Fibroblast of skin of scalp (primary cell): ENCODE measurements at places on chromosomes 16 and 17.
A peak's percentile ranks its signal among the peaks of the same experiment; 100 is the strongest.

DNA sequence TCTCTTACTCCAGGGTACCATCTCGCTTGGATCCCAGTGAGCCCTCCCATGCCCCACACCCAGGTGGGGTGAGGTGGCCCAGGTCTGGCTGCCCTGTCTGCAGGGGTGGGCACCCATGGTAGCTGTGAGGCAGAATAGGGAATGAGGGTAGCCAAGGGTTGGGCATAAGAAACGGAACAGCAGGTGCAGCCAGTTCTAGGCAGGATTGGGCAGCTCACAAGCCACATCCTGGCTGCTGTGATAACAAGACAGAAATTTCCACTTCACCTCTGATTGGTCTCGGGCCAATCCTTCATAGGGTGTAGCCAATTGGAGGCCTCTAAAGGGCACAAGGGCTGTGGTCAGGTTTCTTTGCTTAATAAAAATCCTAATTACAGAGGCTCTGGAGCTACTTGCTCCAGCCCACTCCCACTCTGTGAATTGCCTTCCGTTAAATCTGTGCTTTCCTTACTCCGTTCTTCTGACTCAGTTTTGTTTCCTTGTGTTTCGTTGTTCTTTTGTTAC lies 1.5 kb upstream of the ARHGDIG start:
- peak; percentile 4 for DNase-seq

DNA sequence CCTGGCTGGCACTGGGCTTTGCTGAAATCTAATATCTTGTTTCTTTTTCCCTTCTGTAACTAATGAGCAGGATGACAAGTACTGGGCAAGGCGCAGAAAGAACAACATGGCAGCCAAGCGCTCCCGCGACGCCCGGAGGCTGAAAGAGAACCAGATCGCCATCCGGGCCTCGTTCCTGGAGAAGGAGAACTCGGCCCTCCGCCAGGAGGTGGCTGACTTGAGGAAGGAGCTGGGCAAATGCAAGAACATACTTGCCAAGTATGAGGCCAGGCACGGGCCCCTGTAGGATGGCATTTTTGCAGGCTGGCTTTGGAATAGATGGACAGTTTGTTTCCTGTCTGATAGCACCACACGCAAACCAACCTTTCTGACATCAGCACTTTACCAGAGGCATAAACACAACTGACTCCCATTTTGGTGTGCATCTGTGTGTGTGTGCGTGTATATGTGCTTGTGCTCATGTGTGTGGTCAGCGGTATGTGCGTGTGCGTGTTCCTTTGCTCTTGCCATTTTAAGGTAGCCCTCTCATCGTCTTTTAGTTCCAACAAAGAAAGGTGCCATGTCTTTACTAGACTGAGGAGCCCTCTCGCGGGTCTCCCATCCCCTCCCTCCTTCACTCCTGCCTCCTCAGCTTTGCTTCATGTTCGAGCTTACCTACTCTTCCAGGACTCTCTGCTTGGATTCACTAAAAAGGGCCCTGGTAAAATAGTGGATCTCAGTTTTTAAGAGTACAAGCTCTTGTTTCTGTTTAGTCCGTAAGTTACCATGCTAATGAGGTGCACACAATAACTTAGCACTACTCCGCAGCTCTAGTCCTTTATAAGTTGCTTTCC lies 56.0 kb downstream of the HLF start:
- DNase-seq, result no peak

GRCh38 chr17:39090908-39091665 lies 60.4 kb downstream of the PLXDC1 start:
- no peak for DNase-seq

DNA sequence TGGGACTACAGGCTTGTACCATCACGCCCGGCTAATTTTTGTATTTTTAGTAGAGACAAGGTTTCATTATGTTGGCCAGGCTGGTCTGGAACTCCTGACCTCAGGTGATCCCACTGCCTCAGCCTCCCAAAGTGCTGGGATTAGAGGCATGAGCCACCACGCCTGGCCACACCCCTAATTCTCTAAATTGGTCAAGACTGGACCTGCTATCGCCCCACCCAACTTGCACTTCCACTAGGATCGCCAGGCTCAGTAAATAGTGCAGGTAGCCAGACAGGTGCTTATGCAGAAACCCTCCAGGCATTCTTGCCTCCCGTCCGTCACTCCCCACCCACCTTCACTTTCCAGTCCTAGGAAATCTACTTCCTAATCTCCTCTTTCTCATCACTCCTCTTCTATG lies 481.4 kb upstream of the EEF2KMT start:
- DNase-seq, result no peak

DNA sequence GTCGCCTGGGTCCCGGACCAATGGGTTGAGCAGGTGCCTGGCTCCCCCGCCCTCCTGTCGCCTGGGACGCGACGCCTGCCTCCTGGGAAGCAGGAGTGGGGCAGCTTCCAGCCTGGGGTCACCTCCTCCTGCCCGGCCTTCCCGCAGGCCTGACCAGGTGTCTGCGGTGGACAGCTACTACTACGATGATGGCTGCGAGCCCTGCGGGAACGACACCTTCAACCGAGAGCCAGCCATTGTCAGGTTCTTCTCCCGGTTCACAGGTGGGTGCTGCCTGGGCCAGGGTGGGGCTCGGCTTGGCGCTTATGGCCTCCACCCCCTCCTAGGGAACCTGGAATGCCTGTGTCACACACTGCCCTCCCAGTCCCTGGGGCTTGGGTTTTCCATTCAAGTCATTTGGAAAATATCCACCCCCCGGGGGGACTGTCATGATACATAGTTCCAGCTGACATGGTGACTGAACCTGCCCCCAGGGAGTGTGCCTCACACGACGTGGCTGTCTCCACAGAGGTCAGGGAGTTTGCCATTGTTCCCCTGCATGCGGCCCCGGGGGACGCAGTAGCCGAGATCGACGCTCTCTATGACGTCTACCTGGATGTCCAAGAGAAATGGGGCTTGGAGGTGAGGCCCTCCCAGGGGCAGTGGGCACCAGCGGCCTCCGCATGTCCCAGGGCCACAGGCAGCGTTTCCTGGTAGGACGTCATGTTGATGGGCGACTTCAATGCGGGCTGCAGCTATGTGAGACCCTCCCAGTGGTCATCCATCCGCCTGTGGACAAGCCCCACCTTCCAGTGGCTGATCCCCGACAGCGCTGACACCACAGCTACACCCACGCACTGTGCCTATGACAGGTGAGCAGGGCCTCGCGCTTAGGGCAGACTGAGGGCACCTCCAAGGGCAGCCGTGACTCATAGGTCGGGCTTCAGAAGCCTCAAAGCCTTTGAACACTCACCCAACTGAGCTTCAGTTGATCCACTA lies 2.3 kb downstream of the DNASE1 start:
- DNase-seq, result no peak

GRCh38 chr17:74527081-74527480 lies 4.2 kb downstream of the CD300LB start:
- no peak for DNase-seq

DNA sequence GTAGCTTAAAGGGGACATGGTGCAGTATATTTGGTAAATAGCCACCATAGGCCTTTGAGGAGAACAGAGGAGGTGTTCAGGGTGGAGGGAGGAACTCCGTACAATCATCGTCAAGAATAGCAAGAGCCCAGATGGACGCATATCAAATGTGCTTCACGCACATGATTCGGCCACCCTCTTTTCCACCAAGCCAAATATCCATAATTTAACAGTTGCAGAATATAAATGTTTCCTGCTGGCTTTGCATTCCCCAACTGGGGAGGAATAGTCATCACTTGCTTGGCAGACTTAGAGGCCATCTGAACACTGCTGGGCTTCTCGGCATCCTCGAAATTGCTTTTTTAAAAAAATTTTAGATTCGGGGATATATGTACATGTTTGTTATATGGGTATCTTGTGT lies 111.9 kb upstream of the ERCC4 start:
- DNase-seq, result no peak

- peak; percentile 70 for DNase-seq
Measured at GRCh38 chr16:48556913-48557351, 53.0 kb downstream of the N4BP1 start.

- peak; percentile 4 for DNase-seq
Measured at GRCh38 chr17:33463887-33464286, 170.8 kb upstream of the ASIC2 start.

DNA sequence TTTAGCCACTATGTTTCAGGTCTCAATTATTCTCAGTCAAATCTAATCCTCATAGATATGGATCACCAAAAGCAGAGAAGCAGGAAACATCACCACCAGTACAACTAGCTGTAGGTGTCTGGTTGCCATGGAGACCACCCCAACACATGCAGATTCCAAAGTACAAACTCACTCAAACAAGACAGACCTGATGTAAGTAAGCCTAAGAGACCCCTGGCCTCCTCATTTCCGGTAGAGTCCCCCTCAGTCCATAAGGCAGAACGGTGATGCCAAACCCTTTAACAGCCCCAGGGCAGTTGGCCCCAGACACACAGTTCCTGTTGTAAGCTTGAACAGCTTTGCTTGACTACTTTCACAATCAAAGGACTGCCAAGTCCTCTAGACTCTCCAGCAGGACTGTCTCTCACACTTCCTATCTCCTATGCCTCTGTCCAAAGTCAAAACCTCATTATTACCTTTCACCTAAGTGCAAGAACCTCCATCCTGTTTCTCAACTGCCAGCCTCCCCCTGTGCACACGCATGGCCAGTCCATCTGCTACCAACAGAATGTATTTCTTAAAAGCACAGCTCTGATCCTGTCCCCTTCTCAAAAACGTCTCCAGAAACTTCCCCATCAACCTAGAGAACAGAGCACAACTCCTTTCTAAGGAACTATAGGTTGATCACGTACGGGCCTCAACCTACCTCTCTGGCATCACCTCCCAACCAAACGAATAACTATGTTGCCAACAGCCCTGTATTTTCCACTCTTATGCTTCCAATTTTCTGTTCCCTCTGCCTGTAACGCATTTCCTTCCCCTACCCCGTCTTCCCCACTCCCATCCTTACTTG lies 23.9 kb downstream of the SLC39A11 start:
- DNase-seq, result peak; percentile 63

GRCh38 chr17:15432807-15433611 lies 34.4 kb downstream of the CDRT4 start:
- no peak for DNase-seq

GRCh38 chr17:75843577-75844529 lies at the start of gene UNC13D:
UNC13D (minus strand) TSS chr17:75844404; CDS start chr17:75844337, 67 bp downstream.
- DNase-seq, result no peak
